D341Med (cell line): ENCODE measurements at places on chromosomes 16 and 17.
A peak's percentile ranks its signal among the peaks of the same experiment; 100 is the strongest.

GRCh38 chr16:49494474-49494873, 120.9 kb downstream of the C16orf78 start:
- DNase-seq, result no peak

DNA sequence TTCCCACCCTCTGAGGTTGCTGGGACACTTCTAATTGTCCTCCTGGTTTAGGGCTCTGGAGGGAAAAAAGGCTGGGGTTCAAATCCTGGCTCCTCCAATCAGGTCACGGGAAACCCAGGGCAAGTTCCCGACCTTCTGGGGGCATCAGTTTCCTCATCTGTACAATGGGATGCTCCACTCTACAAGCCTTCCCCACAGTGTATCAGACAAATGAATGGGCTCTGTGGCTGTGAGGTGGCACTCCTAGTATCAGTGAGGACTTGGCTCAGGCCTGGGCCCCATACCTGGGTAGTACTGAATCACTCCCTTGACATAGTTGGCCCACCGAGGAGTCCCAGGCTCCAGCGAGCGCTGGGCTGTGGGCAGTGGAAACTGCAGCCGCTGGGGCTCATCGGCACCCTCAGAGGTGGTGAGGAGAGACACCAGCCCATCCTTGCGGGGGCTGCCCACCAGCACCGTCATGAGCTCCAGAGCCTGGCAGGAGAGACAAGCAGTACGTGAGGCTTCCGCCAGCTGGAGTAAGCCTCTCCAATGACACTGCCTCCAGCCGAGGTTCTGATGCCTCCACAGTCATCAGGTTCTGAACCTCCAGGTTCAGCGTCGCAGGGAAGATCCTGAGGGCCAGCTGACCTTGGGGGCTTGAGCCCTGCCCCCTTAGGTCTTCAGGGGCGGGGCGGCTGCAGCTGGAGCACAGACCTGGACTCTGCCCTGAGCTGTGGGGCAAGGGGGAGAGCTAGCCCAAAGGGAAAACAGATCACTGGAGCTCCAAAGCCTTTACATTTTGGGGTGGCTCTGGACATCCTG, 1.2 kb downstream of the GALK1 start:
- peak; percentile 36 for DNase-seq

DNA sequence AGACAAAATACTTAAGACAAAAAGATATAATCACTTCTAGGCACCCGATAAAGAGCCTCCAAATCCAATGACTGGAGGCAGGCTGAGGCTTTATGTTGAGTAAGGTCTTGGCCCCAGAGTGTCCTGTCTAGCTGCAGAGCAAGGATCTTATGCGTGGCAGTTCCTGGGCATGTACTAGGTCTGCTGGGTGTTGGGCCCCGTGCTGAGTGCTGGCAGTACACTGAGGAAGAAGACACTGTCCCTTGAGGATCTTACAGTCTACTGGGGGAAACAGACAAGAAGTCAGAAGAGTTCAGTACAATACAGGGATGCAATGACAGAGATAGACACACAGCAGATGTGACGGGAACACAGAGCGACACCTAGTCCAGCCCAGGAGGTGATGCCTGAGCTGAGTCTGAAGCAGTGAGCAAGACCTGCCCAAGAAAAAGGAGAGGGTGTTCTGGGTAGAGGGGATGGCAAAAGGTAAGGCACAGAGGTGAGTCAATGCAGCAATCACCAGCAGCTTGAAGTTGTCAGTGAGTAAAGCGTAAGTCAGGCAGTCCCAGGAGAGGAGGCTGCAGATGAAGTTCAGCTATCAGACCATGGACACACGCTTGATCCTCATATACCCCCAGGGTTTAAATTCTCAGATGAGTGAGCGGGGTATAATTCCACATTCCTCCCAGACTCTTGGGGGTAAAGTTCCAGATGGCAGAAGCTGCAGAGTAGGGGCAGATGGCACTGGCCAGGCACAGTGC, 18.1 kb downstream of the MAP3K14 start:
- DNase-seq, result peak; percentile 85

DNA sequence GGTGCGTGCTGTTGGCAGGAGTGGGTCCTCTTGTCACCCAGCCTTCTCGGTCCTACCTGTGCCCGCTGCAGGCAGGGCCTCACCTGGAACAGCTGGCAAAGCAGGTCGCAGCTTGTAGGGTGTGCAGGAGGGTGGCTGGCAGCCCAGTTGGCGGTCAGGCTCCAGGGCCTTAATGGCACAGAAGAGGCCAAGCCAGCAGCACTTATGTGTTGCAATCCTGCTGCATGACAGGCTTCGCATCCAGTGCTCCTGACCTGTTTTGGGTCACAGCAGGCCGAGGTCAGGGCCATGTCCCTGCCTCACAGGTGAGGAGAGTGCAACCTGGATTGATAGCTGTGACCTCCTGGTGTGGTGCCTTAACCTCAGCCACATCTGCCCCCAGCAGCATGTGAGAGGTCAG, 31.9 kb downstream of the ZC3H18 start:
- no peak for DNase-seq

DNA sequence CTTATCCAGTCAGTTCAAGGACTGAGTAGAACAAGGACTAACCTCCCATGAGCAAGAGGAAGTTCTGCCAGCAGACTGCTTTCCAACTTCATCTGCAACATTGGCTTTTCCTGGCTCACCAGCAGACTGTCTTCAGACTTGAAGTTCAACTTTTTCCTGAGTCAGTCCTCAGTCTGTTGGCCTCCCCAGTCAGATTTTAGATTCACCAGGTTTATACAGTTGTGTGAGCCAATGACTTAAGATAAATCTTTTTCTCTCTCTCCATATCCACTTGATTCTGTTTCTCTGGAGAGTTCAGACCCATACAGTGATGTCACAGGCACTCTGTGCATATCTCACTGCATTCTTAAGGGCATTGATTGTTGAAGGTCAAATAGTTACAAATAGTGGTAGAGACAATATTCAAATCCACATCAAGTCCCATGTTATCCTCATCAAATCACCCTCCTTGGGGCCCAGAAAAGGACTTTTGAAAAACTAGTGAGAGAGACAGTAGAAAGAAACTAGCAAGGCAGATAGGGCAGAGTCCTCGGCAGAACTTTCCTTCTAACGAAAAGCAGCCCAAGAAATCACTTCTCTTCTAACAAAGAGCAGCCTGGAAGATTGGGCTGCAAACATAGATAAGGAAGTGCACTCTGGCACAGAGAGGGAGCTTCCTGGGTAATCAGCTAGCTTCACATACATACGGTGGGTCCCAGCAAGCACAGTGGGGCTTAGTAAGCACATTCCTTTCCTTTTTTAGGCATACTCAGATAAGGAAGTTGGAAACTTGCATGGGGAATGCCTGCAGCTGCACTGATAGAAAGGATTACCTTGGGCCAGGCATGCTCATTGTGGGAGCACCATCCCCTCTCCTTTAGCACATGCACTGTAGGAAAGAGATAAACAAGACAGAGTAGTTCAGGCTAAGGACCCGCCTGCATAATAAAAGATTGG, 132.3 kb upstream of the FAM20A start:
- no peak for DNase-seq

DNA sequence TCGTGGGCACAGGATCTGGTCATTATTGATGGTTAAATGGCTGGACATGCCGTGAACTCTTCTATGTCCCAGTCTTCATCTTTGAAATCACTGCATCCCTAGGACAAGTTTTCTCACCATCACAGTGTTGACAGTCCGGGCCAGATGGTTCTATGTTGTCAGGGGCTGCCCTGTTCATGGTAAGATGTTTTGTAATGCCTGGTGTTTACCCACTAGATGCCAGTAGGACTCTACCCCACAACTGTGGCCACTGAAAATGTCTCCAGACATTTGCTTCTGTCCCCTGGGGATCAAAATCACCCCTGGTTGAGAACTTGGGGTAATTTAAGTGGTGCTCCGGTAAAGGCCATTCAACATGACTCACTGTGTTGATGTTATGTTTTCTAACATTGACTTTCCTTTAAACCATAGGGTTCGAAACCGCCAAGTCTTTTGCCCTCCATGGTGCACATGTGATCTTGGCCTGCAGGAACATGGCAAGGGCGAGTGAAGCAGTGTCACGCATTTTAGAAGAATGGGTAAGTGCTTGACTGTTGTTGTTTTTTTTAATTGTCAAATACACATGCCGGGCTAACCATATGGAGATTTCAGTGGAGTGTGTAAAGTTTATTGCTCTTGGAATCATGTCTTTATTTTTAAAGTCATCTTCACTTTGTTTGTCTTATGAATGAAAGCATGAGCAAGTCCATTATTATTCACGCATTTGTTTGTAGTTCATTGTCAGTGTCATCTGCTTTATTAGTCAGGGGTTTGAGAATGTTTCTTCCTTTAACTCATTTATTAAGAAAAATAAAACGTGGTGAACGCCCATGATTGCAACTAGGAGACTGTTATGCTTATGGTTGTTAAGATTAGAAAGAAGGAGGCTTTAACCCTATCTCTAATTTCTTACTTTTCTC, 64.6 kb downstream of the WWOX start:
- no peak for DNase-seq

GRCh38 chr16:65113441-65113840, 8.4 kb downstream of the CDH11 start:
- DNase-seq, result no peak

DNA sequence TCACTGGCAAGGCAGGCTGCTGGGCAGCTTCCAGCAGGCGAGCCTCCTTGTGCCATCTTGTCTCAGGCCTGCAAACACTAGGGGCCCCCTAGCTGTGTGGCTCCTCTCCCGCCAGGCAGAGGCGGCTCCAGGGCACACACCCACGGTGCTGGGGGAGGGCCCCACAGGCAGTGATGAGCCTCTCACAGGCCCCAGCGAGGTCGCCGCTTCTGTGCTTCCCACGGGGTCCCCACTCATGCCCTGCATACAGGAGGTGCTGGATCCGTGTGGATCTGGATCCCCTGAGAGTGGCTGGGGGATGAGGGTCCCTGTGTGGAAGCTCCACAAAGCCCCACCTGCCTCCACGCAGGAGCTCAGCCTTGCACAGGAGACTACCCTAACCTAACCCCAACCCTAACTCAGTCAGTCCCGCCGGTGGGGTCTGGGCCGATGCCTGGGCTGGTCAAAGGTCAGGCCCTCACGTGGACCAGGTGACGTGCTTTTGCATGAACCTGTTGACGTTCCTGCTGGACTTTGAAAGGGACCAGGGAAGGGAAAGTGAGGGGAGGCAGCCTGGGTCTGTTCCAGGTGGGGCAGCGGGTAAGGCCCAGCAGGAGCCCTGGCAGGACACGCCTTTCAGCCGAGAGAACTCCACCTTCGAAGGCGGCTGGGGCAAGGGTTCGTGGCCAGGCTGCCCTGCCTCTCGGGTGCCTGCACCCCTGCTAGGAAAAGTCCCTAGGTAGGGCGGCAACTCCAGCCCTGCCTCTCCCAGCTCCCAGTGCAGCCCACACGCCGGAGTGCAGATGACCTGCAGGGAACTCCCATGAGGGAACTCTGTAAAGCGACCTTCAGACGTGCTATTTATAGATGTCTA, 5.2 kb downstream of the SECTM1 start:
- no peak for DNase-seq
